ENCODE measurements at places on chromosomes 11 and 22.

DNA sequence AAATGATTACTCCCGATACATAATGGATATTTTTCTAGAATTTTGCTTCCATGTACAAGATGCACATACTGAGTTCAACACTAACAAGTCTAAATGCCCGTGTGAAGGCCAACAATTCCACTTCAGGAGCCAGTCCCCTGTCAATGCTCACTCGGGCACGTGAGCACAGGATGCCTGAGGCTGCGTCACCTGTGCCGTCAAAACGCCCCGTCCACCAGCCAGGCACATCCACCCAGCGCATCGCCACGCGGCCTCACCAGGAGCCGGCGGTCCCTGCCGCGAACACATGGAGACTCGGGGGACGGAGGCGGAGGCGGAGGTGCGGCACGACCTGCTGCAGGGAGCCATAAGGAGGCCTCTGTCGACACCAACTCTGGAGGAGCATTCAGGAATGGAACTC is 9.8 kb downstream of the TOLLIP start:
- no peak for DNase-seq

GRCh38 chr22:36864454-36865215 is 3.8 kb downstream of the NCF4 start:
- no peak for DNase-seq

- DNase-seq: no peak
Observed at GRCh38 chr11:40094954-40095353, 1364.5 kb downstream of the LRRC4C start.

- DNase-seq: peak; percentile 26
Observed at GRCh38 chr22:38305471-38306448, 11.5 kb downstream of the CSNK1E start.

DNA sequence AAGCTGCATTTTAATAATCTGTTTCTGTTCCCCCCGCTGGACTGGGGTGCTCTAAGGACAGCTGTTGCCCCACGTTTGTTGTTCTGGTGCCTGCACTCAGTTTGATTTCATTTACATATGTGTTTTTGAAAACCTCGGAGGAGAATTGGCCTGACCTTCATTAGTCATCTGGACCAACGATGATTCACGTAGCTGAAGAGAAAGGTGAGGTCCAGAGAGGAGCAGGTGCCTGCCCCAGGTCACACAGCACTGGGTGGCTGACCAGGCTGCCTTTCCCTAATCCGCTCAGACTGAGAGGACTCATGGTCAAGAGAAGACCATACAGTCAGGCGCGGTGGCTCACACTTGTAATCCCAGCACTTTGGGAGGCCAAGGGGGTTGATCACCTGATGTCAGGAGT is 3.8 kb downstream of the CSDC2 start:
- DNase-seq: no peak

DNA sequence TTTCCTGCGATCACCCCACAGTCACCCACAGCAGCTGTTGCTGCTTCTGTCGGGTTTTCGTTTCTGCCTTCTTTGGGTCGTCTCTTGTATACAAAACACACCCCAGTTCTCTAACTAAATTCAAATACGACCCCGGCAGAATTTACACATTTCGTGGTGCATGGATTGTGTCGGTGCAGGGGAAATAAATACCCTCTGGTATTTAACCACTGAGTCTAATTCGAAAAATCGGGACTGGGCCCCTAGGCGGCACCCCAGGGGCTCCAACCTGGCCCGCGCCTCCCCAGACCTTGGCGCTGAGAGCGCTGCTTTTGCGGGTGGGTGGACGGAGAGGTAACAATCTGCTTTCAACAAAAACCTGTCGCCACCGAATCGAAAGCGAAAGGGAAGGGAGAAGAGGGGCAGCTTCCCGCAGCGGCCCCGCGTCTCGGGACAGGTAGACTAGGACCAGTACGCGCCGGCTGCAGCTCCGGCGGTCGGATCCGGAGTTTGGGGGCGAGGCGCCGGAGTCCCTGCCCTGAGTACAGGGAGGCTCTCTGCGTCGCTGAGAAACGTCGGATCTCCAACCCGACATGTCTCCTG is 4.4 kb downstream of the ALX4 start:
- DNase-seq: peak; percentile 31

GRCh38 chr22:49154433-49154832 is 673.2 kb downstream of the BRD1 start:
- no peak for DNase-seq

DNA sequence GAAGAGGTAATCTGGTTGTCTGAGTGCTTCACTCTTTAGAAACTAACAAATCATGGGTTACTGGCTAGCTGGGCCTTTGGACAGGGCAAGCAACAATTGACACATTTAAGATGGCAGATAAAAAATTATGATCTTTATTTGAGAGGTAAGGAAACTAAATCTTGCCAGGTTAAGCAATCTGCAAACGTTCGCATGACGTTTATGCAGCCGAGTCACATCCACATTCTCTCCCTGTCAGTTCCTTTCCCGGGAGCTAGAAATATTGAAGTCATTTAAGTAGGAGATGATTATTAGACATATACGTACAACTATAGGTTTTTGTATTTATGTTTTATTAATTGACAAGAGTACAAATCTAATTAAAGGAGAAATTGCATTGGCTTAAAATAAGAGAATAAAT is 57.4 kb upstream of the RCN1 start:
- no peak for DNase-seq

DNA sequence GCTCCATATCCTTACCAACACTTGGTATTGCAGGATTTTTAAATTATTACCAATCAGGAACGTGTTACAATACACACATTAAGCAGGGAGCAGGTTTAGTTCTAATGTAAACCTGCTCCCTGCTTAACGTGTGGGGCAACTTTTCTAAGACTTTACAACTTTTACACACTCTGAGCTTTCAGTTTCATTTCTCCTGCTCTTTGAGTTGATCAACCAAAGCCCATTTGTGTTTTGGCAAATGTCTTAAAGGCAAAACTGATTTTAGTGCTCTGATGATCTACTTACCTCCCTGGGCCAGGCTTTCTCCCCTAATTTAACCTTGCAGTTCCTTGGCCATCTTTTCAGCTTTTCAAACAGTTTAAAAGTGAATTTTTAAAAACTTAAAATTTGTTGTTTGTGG is 70.9 kb downstream of the ZBTB44 start:
- DNase-seq: no peak

GRCh38 chr22:42957958-42958357 is 57.0 kb downstream of the PACSIN2 start:
- DNase-seq: no peak

GRCh38 chr11:64569300-64569970 is 21.6 kb upstream of the SLC22A12 start:
- DNase-seq: no peak

DNA sequence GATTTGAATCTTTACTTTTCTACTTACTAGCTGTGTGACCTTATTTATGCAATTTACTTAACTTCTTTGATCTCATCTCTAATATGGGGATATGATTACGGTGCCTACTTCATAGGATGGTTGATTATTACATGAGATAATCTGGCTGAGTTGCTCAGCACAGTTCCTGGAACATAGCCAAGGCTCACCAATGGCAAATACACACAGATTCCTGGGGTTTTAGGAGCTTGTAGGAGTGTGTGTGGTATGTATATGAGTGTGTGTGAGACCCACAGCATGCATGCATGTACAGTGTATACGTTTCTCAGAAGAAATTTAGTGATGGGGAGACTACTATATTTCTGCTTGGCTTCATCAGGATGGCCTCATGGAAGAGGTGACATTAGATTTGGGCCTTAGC is 256.9 kb downstream of the KIRREL3 start:
- no peak for DNase-seq

DNA sequence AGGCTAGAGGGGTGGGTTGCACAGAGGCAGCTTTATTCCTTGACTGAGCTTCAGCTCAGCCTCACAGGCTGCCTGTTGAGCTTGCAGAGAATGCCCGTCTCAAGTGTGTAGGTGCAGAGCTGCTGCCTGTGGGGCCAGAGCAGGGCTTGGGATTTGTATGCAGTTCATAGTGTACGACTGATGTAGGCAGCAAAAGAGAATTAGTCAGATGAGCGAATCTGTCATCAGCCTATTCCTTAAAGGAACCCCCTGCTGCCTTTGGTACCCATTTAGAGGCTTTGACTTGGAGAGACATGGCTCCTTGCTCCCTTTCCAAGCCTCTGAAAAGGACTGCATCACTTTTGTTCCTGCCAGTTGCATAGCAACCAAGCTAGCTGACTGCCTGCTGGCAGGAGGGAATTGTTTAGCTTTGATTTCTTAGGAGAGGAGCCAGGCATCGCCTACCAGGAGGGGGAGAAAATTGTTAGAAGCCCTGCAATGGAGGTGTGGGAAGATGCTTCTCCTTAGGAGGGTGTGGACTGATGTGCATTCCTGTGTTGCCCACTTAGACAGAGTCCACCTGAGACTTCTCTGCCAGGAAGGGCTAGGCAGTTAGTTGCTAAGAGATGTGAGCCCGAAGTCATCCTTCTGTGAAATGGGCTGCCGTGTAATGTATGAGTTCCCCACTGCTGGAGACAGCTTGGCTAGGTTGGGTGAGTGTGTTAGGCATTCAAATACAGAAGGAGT is 10.9 kb downstream of the ACO2 start:
- no peak for DNase-seq

GRCh38 chr22:45686836-45687235 is 15.2 kb downstream of the ATXN10 start:
- no peak for DNase-seq

GRCh38 chr22:27094633-27095308 is 437.4 kb downstream of the MIAT start:
- no peak for DNase-seq

DNA sequence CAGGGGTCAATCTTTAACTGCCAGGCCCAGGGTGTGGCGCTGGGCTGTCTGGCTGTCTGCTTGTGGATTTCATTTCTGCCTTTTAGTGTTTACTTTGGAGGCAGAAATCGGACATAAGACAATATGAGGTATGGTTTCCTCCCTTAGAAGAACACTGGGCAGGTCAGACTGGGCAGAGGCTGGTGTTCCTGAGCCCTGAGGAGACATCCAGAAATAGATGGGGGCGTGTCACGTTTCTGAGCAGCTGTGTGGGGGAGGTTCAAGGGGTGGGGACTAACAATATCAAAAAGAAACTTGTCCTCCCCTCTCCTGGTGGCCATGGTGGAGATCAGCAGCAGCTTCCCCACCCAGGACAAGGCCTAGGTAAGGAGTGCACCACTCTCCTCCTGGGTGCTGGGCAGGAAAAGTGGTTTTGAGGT is at the start of gene ART1:
Gene ART1, plus strand, starts transcription at position 312 of the 419 bp plus-strand sequence. CDS start 14,086 bp downstream, outside the sequence.
- no peak for DNase-seq
